AG08396 (cell line): ENCODE measurements at places on chromosomes 12 and 14.

- DNase-seq, result peak; percentile 77
Measured at GRCh38 chr14:103561381-103562178, 877 bp downstream of the BAG5 start.

DNA sequence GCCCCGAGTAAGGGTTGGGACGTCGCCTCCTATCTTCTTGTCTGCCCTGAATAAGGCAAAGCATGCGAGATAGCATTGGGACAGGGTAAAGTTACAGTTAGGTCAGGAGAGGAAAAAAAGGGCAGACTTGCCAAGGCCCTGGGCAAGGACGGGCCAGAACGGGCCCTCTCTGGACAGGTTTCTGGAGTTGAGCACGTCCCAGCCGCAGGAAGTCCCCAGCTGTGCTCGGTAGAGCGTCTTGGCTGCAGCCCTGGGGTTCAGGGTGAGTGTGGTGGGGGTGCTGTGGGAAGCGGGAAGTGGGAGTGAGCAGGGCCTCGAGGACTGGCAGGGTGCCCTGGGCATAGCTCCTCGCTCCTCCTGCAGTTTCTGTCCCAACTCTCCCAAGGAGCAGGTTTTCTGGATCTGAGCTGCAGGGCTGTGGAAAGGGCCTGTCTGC is 5.4 kb downstream of the RPS6KL1 start:
- DNase-seq, result no peak

DNA sequence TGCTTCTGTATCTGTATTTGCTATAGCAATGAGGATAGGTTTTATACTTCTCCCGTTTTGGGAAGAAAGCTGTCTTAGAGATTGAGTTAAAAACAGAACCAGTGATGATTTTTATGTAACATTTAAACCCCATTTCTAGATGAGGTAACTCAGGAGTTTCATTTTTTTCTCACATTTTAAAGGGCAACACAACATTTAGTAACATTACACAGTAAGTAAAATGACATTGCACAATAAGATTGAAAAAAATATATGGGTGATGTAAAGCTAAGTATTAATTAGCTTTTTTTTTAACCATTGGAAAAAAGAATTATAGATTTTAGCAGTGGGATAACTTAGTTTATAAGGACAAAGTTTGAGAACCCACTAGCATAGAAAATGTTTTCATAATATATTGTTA is 25.2 kb upstream of the SCFD1 start:
- no peak for DNase-seq

GRCh38 chr12:79299447-79300198 is 391.1 kb downstream of the PAWR start:
- no peak for DNase-seq

DNA sequence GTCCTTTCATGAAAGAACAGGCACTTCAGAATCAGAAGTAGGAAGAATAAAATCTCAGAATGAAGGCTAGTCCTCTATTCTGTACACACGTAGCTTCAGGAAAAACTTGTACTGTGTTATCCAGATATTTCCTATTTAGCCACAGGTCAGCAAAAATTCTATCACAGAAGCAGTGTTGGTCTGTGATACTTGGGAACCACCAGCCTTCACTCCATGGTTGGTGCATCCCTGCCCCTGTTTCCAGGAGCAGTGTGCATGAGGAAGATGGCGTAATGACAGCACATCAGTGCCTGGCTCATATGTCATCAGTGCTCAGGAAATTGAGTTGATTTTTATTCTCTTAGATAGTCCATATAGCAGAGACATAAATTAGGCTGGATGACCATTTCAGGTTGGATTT is 87.7 kb downstream of the SAMD4A start:
- DNase-seq, result no peak

GRCh38 chr14:91731018-91731417 is 868 bp downstream of the CATSPERB start:
- DNase-seq, result no peak

DNA sequence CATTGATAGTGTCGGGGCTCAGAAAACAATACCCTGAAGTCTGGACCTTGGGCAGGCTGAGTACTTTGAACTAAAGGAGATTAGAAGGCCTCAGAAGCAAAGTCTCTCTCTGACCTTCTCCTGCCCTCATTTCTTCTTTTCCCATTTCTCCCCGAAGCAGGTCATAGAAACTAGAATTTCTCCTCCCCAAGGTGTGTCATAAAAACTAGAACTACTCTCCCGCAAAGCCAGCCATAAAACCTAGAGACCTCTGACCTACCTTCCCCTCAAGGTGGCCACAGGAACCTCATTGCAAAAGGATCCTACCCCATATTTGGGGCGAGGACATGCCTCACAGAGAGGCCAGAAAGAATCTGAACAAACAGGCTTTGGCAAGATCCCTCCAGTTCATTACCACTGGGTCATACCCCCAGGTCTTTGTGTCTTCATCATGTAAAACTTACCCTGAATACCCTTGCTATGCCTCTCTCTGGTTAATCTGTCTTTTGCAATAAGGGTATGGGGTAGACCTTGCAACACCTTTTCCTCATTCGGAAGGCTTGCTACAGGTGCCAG is 64.7 kb upstream of the ZFP36L1 start:
- DNase-seq, result no peak

DNA sequence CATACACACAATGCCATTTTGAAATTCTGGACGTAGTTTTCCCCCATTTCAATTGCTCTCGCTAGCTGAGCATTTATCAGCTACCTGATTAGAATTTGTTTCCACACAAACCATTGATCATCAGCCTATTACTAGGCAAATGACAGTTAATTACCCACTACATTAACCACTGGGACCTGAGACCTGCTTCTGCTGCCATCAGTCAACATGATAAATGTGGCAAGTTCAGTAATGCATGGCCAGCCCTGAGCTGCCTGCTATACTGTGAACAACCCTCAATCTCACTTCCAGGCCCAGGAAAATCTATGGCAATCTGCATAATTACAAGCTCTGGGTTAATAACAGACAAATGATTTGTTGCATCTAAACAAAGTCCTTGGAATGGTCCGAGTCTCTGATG is 43.5 kb downstream of the LMO3 start:
- no peak for DNase-seq

DNA sequence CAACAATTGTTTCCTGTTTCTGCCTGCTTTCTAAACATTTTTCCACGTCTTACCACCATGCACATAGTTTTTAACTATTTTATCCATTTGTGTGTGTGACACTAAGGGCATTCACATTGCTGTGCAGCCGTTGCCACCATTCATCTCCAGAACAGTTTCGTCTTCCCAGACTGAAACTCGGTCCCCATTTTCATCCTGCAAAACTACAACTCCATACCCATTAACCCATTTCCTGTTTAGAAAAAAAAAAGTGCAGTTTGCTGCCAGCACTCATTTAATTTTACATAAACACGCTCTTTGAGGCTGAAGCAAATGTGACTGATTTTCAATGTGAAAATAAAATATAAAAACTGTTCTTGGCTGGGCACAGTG is 15.5 kb downstream of the UBC start:
- DNase-seq, result no peak

- no peak for DNase-seq
Measured at GRCh38 chr12:11757095-11757494, 107.6 kb downstream of the ETV6 start.

DNA sequence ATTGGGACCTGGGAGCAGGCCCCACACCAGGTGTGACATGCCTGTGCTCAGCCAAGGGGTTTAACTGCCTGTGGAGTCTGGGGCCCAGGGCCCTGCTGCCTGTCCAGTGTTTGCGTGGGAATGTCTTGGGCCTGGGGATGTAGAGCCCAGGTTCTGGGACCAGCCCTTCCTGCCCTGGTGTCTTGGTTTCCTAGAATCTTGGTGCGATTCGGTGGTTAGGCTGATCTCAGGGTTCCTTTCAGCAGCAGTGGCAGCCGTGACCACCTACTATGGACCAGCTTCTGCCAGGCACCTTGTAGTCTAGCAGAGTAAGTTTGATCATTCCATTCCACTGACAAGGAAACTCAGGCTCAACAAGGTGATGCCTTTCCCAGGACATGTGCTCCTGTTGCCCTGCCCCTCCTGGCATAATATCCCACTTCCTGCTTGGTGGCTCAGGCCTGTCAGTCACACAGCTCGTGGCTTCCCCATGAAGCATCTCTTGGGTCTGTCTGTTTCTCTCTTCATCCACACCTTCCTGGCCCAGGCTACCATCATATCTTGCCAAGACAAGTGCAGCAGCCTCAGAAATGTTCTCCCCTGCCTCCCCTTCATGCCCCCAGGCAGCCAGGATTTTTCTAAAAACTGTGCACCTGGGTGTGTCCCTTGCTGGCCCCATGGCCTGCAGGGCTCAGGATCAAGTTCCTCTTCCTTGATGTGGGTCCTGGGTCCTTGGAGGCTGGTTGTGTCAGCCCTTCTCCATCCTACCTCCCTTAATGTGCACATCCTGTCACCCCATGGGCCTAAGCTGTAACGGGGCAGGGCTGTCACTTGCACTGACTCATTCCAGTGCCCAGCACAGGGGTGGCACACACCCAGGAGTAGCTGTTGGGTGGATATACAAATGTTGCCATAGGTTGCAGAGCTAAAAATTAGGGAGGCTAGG is 101.6 kb downstream of the SLC25A47 start:
- no peak for DNase-seq

DNA sequence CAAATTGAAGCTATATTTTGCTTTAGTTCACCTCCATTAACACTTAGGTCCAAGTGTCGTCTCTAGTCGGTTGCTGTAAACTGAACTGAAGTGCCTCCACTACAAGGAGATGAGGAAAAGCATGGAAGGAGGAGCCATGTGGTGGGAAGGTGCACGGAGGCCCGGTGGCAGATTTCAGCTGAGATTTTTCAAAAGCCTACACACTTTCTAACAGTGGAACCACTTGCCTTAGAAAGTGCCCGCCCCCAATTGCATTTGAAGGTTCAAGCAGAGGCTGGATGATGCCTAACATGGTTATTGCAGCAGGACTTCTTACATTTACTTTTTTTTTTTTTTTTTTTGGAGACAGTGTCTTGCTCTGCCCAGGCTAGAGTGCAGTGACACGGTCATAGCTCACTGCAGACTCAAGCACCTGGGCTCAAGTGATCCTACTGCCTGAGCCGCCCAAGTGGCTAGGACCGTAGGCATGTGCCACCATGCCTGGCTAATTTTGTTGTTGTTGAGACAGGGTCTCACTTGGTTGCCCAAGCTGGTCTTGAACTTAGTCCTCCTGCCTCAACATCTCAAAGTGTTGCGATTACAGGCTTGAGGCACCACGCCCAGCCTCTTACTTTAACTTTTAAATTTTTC is 27.6 kb downstream of the EML1 start:
- no peak for DNase-seq

DNA sequence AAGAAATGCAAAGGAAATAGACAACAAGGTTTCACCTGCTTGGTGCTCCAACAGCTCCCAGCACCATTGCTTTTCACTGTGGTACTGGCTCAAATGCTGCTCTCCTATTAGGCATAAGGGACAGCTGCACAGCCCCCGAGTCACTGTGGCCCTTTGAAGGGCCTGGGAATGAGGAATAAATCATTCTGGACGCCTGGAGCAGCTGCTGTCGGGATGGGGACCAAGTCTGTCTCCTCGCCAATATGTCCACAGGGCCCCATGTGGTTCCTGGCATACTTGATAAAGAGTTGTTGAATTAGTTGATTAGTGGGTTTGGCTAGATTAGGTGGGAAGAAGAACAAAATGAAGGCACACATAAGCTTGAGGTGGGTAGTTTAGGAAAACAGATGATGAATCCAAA is 13.1 kb upstream of the NGB start:
- no peak for DNase-seq

- DNase-seq, result no peak
Measured at GRCh38 chr14:85602345-85602744, 72.4 kb downstream of the FLRT2 start.

- no peak for DNase-seq
Measured at GRCh38 chr12:10113075-10113474, 14.3 kb upstream of the CLEC1A start.
